NCI-H187 treated with DMSO at 0.1 percent for 48 hours (cell line): ENCODE measurements at places on chromosomes 6 and 20.

DNA sequence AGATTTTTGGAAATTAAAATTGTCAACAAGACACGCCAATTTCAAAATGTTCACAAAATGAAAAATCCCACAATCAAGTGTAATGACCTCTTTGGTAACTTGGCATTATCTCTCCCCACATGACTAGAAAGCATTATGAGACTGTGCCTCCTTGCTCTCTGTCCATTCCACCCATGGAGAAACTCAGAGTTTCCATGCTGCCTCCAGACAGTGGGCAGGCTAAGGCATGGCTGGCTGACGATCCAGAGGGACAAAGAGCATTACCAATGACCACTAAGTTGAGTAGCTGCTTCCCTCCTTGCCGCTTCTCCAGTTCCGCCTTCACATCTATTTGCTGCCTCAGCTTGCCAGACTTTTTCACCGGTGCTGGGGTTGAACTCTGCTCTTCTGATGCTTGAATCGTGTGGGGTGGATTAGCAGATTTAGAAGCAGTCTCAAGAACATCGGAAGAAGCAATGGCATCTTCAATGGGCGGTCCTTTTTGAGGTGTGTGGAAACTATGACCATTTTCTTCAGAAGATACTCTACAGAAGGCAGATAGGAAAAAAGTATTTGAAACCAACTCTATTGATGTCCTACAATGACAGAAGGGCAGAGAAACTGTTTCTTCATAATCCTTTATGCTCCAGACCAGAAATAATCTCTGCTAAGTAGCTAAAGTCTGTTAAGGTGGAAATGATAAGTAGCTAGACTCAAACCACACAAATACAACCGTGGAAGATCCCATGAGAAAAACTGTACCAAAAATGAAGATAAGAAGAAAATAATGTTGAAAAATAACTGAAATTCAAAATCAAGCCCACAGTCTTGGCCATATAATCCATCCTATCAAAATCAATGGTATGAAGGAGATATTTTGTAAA is 47.5 kb upstream of the ALDH8A1 start:
- no peak for DNase-seq

- no peak for DNase-seq
These were observed 83.0 kb upstream of the MRPS10 start for GRCh38 chr6:42300701-42301100.

GRCh38 chr20:44489931-44490330 is 14.3 kb downstream of the TTPAL start:
- no peak for DNase-seq

DNA sequence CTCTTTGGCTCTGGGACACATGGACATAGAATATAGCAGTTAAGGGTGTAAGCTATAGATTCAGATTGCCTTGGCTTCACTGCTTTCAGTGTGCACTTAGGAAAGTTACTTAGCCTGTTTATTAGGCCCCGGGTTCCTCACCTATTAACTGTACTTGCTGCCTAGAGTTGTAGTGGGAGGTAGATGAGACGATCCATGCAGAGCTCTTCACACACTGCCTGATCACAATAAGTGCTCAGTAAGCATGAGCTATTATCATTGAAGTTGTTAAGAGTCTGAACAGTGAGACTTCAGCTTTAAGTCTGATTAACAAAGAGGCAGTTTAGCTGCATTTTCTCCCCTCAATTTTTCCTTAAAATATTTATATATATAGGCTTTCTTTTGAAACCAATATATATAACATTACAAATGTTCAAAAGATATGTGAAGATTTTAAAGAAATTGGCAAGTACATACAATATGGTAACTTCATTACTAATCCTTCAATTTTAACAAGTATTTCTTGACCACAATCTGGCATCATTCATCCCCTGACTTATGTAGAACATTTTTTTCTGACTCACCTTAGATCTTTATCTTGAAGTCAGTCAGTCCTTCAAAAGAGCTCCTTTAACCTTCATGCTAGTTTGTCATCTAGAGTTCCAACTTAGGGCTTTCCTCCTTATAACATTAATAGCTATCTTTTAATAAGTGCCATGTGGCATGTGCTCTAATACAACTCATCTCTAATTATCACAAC is 20.5 kb upstream of the SUPT3H start:
- DNase-seq, result no peak

DNA sequence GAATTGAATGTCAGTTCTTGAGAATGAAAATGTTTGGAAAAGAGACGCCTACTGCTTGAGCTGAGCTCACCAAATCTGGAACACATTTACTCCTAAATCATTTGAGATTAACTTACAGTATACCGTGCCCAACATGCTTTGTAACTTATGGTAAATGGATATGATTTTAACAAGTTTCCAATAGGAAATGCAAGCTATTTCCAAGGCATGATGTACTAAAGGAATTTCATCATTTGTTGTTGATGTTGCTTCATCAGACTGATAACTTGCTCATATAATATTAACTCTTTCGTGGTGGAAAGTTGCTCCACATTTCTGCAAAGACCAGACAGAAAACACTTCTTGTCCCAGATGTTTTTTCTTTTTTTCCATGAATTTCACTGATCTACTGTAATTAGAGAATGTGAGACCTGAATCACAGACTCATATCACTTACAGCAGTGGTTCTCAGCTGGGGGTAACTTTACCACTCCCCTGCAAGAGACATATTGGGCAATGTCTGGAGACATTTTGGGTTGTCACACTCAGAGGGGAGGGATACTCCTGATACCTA is 116.6 kb upstream of the TRAF3IP2 start:
- DNase-seq, result no peak

- no peak for DNase-seq
These were observed 168.2 kb downstream of the SAMD5 start for GRCh38 chr6:147676495-147677199.

DNA sequence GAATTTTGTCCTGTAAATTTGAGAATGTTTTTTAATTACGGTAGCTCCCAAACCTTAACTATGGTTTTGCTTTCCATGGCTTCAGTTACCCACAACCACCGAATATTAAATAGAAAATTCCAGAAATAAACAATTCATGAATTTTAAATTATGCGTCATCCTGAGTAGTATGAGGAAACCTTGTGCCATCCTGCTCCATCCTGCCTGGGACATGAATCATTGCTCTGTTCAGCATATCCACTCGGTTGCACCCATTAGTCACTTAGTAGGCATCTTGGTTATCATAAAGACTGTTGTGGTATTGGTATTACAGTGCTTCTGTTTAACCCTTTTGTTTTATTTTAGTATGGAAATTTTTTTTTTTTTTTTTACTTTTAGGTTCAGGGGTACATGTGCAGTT is 39.7 kb downstream of the KCNS1 start:
- no peak for DNase-seq

GRCh38 chr6:37149745-37150144 is 20.2 kb upstream of the PIM1 start:
- no peak for DNase-seq

GRCh38 chr6:96851858-96852257 is 14.6 kb upstream of the GPR63 start:
- no peak for DNase-seq

DNA sequence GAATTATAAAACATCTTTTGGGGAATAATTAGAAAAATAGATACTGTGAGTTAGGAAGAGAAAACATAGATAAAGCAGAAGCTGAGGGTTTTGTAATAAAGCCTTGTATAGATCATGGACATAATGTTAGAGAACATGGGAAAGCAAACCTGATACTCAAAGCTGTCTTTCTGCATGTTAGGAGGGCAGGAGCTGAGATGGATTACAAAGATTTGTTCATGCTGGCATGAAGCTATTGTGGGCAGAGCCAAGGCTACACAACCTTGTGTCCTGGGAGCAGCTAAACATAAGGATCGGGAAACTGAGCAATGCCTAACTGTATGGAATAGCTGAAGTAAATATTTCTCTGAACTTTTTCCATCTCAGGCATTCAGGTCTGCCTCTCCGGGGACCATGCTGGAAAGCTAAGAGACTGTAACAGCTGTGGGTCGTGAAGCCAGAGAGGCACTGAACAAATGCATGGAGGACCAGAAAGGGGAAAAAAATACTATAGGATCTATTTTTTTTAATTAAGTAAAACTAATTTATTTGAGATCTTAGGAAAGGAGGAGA is 28.2 kb upstream of the CNKSR3 start:
- no peak for DNase-seq

DNA sequence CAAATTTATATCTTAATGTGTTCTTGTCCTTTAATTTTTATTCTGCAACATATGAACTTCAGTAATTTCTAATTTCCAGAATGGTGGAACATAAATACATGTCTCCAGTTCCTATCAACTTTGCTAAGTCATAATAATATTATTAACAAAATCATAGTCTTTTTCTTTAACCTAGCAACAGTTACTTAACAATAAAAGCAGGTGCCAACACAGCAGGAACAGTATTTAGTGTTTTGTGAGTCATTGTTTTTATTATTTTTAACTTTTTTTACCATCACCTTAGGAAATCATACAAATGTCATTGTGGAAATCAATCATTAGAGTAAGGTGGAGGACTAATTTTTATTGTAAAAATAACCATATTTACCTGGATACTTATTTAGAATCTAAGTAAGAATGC is 133.5 kb downstream of the PLCB1 start:
- DNase-seq, result no peak

GRCh38 chr6:137874204-137875057 is 7.4 kb downstream of the TNFAIP3 start:
- DNase-seq, result no peak

DNA sequence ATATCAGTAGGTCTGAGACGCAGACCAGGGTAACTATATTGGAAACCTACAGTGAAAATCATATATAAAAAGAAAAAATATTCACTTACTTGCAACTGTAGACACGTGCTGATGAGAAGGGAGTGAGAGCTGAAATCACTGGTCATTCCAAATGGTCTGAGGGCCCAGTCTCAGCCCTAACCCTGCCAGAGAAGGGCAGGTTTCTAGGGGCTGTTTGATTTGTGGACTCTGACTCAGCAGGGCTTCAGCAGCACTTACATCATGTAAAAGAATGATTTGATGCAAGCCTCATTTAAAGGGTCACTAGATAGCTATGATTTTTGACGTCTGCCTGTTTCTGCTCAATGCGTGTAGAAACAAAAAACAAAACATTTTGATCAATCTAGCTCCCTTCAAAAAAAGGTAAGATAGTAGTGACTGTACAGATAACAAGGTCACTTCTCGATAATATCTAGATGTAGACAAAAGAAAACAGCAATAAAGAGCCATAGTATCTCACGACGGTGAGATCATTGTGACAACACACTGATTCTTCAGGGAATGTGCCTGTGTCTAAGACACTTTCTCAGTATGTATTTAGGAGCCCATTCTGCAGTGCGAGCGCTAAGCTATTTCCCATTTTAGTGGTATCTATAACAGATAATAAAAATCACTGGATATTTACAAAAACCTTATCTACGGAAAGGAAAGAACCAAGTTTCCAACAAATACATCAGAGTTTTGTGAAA is 307.2 kb downstream of the HIVEP2 start:
- DNase-seq, result no peak

- DNase-seq, result no peak
These were observed 12.6 kb downstream of the TINAG start for GRCh38 chr6:54320871-54321270.

- no peak for DNase-seq
These were observed 131.8 kb upstream of the BEND3 start for GRCh38 chr6:107246972-107247615.
